ENCODE measurements at places on chromosomes 11 and 22.
A peak's percentile ranks its signal among the peaks of the same experiment; 100 is the strongest.

- DNase-seq: no peak
Observed at GRCh38 chr11:27842290-27842689, 142.0 kb upstream of the BDNF start.

- no peak for DNase-seq
Observed at GRCh38 chr11:129320494-129320893, 55.2 kb upstream of the BARX2 start.

DNA sequence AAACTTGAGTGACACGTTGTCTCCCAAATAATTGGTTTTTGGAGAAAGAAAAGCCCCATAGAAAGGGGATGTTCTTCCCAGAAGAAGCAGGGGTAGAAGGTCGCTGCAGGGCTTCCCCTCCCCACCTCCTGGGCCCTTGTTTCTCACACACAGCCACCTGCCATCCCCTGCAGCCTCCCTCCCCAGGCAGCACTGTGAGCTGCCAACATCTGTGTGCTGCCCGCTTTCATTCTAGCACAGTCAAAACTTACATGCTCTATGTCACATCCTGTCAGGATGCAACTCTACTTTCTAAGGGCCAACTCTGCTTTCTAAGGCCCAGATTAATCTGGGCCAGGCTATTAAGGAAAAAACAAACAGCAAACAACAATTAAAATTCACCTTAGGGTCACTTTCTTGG lies 309.4 kb upstream of the ZC3H12C start:
- DNase-seq: no peak

DNA sequence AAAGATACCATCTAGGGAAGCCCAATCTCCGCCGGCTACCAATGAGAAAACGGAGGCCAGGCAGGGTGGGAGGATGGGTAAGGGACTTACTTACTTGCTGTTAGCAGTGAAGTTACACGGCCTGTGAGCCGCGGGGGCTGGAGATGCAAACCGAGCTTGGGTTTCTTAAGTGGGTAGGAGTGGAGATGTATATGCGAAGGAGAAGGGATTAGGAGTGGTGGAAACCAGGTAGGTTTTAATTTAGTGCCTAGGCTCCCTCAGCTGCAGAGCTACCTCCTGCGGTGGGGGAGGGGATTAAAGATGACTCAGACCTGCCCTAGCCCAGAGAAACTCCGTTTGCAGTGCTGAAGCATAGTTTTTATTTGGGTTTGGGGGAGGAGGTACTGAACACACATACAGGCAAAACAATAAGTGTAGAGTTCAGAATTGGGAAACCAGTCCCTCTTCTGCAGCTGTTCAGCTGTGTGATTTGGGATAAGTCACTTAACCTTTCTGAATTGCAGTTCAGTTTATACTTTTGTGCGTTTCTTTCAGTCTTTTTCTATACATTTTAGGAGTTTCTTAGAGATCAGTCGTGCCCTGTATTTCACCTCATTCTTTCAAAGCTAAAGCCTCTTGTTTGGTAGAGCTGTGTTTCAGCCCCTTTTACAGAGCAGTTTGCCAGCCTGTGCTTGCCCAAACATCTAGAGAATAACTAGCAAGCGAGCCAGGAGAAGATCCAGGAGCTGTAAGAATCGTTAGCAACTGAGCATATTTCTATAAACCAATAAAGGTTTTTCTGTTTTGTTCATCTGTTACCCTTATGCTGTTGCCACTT lies 596 bp upstream of the TNRC6B start:
- DNase-seq: peak; percentile 51

- no peak for DNase-seq
Observed at GRCh38 chr11:110376711-110377324, 52.9 kb upstream of the FDX1 start.

DNA sequence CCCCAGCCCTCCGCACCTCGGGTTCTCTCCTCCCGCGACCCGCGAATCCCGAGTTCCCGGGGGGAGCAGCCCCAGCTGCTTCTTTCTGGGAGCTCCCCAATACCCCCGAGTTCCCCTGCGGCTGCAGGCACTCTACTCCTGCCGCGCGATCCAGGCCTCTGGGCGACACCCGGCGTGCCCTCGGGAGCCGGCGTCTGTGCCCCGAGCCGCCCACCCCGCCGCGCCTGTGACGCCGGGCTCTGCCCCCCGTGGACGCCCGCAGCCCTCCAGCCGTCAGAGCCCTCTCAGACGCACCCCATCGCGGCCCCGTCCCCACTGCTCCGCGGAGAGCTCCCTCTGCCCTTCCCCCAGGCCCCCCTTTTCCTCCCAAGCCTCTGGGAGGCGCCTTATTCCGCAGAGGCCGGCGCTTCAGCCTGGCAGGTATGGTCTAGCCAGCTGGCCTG lies 422 bp downstream of the GLB1L2 start:
- DNase-seq: no peak

DNA sequence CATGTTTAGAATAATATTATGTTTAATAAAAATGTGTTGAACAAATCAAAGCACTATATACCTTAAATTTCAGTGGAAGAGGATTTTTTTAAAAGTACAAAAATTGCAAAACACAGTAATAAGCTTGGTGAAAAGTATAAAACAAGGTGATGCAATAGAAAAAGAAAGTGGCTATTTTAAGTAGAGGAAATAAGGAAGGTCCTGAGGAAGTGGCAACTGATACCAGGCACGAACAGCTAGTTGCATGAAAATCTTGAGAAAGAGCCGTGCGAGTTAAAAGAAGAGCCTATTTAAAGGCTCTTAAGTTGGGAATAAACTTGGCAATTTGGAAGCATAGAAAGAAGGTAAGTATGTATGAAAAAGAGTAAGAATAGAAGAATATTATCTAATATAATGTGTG lies 1679.3 kb downstream of the LRRC4C start:
- no peak for DNase-seq

- DNase-seq: no peak
Observed at GRCh38 chr11:32561835-32562234, 21.8 kb upstream of the EIF3M start.

- no peak for DNase-seq
Observed at GRCh38 chr22:19595532-19595931, 71.3 kb upstream of the CLDN5 start.

DNA sequence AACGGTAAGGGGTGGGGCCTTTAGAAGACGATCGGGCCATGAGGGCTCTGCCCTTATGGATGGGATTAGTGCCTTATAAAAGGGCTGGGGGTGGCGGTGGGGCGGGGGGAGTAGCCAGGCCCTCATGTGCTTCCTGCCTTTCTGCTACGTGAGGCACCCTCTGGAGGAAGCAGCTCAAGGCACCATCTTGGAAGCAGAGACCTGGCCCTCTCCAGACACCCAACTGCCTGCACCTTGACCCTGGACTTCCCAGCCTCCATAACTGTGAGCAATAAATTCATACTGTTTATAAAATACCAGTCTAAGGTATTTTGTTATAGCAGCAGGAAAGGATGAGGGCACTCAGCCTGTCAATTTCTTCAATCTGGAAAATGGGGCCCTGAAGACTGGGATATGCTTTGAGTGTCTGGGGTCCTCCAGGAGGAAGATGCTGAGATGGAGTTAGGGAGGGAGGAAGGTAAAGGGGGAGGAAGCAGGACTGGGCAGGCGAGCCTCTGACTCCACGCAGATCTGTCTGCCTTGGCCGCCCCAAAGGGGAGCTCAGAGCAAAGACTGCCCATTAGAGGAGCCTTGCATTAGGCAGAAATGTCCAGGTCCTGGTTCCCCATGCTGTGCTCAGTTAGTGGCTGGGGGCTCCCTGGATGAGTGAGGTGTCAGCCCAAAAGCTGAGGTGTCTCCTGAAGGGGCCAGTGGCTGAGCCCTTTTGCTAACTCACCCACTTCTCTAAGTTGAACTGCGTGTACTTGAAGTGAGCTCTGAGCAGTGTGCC lies 5.3 kb downstream of the CABP2 start:
- no peak for DNase-seq

- no peak for DNase-seq
Observed at GRCh38 chr11:88301488-88302140, 35.9 kb downstream of the CTSC start.

Data from activated CD8-positive, alpha-beta memory T cell treated with anti-CD3 and anti-CD28 coated beads for 1 hour (primary cell).